Head of caudate nucleus (tissue), 42 donors: ENCODE measurements at places on chromosomes 1 and 21.

DNA sequence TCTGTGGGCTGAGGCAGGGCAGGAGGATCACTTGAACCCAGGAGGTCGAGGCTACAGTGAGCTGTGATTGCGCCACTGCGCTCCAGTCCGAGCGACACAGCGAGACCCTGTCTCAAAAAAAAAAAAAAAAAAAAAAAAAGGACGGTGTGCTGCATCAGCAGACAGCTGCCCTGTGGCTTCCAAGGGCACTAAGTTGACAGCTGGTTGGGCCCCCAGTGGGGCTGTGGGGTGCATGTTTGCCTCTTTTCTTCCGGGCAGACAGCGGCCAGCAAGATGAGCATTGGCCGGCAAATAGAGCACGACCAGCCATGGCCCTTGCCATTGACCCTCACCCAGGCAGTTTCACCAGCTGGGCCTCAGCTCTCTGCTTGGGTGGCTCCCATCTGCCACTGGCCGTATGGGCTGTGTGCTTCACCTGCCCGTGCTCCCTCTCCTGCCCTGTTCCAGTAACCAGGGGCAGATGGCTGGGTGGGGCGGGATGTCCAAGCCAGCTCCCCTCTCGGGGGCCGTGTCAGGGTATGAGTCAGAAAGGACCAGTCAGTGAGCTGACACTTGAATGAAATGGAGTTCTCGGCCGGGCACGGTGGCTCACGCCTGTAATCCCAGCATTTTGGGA, 12.3 kb upstream of the SLC25A34 start:
- DNase-seq: no peak

DNA sequence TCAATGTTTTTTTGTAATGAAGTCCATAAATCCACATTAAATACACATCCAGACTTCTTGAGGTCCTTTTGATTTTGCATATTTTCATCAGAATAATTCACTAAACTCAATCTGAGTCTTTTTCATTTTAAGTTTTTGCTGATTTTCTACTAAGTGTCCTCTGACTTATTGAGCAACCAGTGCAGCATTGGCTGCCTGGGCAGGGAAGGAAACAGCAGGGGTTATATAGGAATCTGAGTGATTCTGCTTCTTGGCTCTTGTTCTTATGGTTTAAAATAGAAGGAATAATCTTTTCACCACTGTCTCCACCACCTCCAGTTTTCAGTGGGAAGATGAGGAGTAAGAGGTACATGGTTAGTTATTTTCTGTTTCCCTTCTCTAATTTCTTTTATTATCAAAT, 88.4 kb downstream of the ST6GALNAC5 start:
- no peak for DNase-seq

GRCh38 chr1:208007938-208008342, 97.0 kb upstream of the CD34 start:
- DNase-seq: no peak

DNA sequence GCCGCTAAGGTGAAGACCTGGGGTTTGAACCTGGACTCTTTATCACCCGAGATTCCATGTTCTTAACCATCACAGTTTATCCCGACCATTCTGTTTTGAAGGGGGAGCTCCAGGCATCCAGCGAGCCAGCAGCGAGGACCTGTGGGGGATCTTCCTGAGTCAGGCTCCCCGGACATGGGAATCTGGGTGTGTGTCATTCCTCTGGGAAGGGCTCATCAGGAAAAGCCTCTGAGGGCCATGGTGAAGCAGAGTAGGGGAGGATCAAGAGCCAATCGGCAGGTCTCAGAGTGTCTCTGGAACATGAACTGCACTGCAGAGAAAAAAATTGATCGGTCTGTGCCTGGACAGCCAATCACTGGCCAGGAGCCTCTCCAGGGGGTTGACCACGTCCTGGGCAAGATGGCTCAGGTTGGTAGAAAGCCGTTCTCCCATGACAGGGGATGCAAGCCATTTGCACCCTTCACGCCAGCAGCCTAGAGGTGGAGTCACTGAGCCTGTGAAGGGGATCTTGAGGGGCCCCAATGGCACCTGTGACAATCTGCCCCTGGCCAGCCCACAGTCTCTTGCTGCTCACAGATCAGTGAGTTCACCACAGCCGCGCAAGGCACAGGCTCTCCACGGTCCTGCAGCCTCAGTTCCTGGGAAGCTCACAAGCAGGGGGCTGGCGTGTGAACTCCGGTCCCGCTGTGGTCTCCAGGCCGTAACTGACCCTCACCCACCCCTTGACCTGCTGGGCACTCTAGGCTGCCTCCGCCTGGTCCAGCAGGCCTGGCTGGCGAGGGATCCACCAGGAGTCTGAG, 20.4 kb upstream of the ACTRT2 start:
- no peak for DNase-seq

- DNase-seq: peak; percentile 40
These were observed 24.5 kb downstream of the KIAA0319L start for GRCh38 chr1:35532497-35533223.

DNA sequence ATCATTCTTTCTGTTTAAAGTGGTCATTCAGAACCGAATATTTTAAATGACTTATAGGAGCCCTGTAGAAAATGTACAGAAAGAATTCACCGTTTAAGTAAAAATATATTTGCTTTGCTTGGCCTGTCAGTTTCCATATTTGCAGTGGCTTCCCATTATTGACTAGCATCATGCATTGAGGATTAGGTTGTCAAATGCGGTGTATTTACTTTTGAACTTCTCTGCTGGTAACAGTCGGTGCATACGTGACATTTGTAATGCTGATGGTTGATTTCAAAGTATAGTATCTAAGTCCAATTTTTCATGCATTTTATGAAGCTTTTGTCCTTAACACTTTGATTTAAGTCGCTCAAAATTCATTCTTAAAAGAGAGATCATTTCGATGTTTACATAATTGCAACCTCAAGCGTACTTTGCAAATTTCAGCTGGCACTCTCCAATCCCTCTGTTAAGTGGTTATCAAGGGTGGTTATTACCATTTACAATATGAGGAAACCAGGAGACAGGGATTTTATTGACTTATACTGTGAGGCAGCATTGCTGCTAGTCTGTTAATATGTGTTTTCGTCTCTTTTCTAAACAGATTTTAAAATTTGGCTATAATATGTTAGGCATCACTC, 201.6 kb downstream of the SDCCAG8 start:
- peak; percentile 18 for DNase-seq

DNA sequence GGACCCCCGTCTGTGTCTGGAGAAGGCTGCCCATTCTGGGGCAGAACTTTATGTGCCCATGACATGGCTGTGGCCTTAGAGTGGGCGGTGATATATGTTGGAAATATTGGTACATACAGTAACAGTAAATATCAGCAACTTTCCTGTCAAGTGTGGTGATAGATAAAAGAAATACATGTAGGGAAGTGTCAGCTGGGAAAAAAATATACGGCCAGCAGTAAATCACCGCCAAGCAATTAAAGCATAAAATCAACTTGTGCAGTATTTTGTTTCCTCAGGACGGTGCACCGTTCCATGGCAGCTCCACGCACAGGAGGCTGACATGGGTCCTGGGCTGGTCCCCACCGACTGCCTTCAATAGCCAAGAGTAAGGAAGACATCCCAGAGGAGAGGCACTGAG, 27.4 kb downstream of the LHX4 start:
- no peak for DNase-seq

GRCh38 chr1:109239409-109240068, 9.8 kb upstream of the CELSR2 start:
- no peak for DNase-seq

- no peak for DNase-seq
These were observed 8.0 kb downstream of the RUNX3 start for GRCh38 chr1:24921938-24922662.

DNA sequence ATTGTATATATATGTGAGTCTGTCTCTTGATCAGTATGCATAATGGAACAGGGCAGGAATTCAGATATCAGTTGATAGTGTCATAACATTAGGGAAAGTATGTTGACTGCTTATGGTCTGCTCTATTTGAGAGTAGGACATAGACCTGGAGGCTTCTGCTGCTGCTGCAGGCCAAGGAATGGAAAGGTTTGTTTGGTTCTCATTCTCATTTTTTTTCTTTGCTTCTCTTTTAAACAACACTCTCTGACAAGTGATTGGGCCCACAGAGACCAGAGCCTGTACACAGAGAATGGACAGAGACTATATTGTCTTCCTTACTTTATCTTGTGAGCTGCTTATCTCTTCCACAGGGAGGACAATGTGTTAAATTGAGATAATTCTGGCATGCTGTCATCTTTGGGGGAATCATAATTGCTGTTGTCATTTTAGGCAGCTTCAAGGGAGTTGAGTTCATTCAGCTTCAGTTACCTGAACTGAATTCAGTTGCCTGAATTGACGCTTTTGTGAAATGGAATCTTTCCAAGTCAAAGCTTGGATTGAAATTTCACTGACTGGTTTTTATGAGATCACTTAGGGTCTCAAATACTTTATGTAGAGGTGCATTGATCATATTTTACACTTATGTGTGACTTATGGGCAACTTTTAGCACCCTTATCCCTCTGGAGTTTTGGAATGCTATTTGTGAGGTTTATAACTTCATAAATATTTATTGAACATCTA, 16.9 kb downstream of the CAP1 start:
- DNase-seq: no peak

- DNase-seq: no peak
These were observed 20.5 kb downstream of the STPG1 start for GRCh38 chr1:24392982-24393650.

- no peak for DNase-seq
These were observed 128.3 kb upstream of the HMGB4 start for GRCh38 chr1:33735624-33736023.

GRCh38 chr21:40936771-40937261, 89.9 kb upstream of the DSCAM start:
- no peak for DNase-seq

DNA sequence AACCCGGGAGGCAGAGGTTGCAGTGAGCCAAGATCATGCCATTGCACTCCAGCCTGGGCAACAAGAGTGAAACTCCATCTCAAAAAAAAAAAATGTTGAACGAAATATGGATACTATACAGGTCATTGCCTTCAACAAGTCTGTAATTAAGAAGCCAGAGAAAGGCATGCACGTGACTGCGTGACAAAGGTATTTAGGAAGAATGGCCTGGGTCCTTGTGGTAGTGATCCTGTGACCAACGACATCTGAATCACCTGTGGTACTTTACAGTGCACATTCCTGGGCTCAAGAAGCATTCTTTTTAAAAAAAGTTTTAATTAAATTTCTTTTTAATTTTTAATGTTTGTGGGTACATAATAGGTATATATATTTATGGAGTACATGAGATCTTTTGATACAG, 115.0 kb downstream of the GREM2 start:
- no peak for DNase-seq

GRCh38 chr1:212290608-212291007, 5.4 kb downstream of the PPP2R5A start:
- no peak for DNase-seq

- DNase-seq: no peak
These were observed 2.5 kb upstream of the HLX start for GRCh38 chr1:220876511-220877376.

- no peak for DNase-seq
These were observed 20.6 kb upstream of the BACE2 start for GRCh38 chr21:41147096-41147978.

GRCh38 chr1:160773093-160773492, 22.9 kb upstream of the LY9 start:
- no peak for DNase-seq

GRCh38 chr21:28421716-28422524, 570.8 kb downstream of the LTN1 start:
- DNase-seq: no peak

DNA sequence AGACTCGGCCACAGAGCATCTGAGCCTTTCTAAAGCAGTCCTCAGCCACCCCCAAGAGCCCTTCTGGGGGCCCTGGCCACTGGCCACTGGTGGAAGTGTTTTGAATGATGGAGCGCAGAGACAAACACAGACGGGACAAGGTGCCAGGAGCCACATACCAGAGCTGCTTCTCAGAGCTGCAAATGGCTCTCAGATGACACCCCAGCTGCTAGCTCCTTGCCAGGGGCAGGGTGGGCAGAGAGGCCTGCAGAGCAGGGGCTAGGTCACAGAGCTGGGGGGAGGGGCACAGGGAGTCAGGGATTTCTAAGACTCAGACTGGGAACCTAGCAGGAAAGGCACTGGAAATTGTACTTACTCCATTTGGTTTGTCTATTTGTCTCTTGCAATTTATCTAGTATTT, 30.4 kb downstream of the KCNN3 start:
- no peak for DNase-seq

DNA sequence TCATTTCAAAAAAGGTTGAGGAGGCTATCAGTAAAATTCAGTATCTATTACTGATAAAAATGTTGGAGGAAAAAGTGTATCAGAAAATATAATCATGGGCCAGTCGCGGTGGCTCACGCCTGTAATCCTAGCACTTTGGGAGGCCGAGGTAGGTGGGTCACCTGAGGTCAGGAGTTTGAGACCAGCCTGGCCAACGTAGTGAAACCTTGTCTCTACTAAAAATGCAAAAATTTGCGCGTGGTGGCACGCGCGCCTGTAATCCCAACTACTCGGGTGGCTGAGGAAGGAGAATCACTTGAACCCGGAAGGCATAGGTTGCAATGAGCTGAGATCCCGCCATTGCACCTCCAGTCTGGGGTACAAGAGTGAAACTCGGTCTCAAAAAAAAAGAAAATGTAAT, 5.3 kb upstream of the ATP1A4 start:
- DNase-seq: no peak

DNA sequence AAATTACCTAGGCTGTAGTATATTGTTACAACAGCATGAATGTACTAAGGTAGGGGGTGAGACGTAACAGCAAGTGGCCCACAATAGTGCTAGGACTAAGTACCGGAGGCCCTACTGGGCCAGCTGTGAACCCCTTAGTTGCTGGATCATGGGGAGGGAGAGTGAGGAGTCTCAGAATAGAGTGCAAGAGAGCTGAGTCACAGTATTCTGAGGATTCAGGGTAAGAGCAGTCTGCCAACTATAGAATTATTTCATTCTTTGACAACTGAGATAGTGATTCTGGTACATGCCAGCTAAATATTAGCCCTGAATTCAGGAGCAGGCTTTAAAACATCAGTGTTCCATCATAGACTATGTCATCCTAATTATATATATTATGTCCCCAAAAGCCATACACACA, 218.7 kb downstream of the TM2D1 start:
- no peak for DNase-seq

- no peak for DNase-seq
These were observed 9.2 kb downstream of the FASLG start for GRCh38 chr1:172668097-172668496.

GRCh38 chr21:27365394-27365793, 398.5 kb upstream of the ADAMTS5 start:
- DNase-seq: no peak

DNA sequence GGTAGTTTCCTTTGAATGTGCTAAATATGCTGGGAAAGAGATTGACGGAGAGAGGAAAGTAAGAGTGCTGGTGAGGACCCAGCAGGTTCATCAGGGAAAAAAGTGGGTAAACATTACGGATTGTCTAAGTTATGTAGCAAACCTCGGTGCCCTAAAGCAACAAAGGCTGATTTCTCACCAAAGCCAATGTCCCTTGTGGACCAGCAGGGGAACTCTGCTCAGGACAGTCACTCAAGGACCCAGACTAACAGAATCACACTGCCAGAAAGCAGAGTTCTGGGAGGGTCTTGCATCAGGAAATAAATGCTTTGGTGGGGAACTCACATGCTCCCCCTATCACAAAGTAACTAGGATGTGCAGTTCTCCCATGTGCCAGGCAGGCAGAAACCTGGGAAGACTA, 1.7 kb upstream of the IKBKE start:
- DNase-seq: no peak
